ENCODE measurements at places on chromosomes 16 and 17.

- no peak for DNase-seq
Measured at GRCh38 chr17:49647256-49647585, 30.7 kb downstream of the SPOP start.

DNA sequence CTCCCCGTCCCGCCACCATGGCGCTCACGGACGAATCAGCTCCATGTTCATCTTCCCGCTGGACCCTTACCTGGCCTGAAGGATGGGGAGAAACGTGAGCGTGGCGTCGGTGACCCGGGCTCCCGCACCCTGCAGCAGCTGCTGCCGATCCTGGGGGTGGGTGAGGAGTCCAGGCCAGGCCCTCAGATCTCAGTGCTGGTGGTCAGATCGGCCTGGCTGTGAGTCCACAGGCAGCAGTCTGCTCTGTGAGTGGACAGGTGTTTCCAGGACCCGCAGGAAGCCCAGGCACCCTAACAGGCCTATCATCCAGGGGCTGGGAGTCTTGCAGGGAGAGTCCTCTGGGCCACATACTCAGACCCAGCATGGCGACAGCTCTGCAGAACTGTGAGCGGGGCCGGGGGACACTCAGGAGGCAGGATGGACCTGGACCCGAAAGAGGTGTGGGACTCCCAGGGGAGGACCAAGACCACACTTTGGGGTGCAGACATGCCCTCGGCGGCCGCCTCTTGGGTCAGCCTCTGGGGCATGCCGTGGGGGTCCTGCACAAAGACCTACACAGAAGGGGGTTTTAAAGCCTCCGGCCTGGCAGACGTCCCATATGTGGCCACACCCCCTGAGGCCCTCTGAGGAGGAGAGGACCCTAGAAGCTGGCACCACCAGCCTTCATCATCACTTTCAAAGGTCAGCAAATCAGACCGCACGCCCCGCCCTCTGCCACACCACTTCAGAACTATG is 27.2 kb upstream of the ZNF469 start:
- DNase-seq, result no peak

DNA sequence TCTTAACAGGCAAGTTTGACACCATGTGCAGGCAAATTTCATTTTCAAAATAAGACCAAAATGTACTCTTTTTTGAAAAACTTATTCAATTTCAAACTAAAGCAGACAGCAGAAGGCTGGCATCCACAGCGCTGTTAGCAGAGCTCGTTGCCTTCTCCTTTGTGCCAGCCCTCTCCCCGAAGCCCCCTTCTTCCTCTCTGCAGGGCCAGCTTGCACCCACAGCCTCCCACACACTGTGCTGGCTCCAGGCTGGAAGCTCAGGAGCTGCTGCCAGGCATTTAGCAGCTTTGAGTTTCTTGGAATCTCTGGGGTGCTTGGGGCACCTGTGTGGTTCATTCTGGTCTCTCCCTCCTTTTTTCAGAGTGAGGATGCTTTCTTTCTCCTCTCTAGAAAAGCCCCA is 37.7 kb downstream of the GP2 start:
- no peak for DNase-seq

GRCh38 chr16:57666353-57667047 is 1.6 kb upstream of the ADGRG3 start:
- DNase-seq, result no peak

DNA sequence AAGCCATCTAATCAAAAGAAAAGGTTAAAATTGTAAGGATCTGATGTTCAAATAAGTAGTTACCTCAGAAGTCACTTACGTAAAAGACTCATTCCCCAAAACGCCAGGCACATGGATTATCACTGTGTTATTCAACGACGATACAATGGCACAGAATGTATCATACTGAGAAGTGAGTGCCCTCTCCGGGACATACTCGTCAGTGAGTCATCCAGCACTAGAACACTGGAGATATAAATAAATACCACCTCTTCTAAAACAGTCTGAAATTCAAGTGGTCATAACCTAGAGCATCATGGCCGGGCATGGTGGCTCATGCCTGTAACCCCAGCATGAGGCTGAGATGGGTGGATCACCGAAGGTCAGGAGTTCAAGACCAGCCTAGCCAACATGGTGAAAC is 24.9 kb downstream of the USP31 start:
- no peak for DNase-seq

DNA sequence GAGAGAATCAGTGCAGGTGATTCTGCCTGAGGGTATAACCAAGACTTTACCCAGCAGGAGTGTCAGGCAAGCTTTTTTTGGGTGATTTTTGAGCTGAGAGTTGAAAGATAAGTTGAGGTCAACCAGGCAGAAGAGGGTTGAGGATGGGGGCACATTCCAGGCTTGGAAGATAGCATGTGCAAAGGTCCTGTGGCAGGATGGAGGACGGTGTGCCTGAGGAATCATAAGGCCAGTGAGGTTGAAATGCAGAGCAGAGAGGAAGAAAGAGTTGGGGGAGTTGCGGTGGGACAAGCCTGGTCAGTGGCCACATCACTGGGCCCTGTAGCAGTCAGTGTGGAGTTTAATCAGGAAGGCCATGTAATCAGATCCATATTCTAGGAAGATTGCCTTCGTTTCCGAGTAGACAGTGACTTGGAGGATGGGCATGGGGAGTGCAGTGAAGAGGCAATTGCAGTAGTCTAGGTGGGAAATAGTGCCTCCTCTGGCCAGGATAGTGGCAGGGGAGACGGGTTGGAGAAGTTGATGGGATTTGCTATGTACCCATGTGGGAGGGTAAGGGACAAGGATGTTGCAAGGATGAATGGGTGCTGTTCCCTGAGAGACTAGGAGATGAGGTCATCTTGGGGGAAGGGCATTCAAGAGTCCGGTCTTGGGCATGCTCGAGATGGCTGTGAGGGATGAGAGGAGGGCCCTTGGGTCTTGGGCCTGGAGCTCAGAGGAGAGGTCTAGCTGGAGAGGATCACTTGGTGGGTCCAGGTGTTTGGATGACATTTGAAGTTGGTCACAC is 3.9 kb downstream of the PLEKHG4 start:
- no peak for DNase-seq

- no peak for DNase-seq
Measured at GRCh38 chr17:58398574-58399266, 18.6 kb downstream of the RNF43 start.

DNA sequence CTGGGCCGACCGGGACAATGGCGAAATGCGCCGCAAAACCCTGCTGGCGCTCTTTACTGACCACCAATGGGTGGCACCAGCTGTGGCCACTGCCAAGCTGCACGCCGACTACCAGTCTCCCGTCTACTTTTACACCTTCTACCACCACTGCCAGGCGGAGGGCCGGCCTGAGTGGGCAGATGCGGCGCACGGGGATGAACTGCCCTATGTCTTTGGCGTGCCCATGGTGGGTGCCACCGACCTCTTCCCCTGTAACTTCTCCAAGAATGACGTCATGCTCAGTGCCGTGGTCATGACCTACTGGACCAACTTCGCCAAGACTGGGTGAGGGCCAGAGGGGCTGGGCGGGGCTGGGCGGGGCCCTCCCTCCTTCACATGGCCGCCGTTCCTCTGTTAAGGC is 4.3 kb upstream of the SPEM1 start:
- DNase-seq, result no peak

DNA sequence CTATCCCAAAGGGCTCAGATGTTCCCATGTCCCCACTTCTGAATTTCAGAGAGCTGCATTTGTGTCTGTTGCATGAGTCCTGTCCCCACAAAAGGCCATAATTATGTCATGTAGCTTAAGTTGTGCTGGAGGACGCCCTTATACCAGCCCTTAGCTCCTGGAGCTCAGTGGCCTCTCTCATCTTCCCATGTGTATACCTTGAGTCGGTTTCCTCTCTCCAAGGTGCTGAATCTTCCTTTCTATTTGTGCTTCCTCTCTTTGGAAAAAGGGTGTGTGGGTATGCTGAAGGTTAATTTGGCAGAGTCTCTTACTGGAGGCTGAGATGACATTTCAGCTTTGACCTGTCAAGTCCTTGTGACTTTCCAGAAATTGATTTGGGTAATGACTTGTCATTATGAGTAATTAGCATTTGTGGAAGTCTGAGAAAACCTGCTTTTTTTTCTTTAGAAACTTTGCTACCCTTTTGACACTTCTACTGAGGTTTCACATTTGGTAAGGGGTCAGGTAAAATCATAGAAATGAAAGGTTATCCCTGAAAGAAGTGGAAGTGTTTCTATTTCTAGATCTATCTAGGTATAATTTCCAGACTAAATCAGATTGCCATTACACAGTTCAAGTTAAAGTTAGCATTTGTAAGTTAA is 185.4 kb downstream of the ABCC12 start:
- no peak for DNase-seq

DNA sequence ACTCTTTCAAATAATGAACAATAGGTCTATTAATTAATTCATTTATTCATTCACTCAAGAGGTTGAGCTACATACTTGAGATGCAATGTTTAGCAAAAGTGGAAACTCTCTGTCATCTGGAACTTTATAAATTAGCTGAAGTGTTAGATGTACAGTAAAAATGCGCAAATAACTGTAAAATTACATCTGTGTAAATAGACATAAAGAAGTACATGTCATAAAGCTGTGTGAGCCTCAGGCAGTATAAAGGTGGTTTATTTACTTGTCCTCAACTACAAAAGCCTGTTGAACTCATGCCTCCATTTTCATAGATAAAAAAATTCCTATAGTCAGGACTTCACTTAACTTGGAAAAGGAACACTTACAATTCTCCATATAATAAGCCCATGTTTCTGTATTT is 343.1 kb downstream of the CDH11 start:
- no peak for DNase-seq

DNA sequence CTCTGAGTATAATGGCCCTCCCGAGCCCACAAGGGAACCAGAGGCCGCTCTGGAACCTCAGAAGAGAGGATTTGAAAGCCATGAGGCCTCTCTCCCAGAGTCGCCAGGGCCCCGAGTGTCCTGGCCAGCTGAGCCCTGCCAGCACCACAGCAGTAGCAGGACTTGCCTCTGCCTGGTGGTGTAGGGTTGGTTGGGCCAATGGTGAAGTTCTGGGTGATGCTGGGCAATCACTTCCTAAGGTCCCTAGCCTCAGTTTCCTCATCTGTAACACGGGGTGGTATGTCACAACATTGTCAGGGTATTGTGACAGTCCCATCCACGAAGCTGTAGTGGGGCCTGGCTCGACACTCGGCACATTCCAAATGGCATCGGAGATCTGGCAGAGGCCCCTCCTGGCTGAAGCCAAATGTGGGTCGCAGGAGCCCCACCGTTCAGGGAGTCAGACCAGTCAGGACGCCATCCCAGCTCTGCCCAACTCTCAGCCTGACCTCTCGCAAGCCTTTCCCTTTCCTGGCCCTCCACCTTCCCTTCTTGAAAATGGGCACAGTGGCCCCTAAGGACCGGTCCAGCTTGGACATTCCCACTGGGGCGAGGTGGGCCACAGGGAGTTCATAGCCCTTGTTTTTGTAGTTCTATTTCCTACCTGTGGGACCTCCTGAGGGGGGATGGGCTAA is 1.7 kb downstream of the NATD1 start:
- no peak for DNase-seq

DNA sequence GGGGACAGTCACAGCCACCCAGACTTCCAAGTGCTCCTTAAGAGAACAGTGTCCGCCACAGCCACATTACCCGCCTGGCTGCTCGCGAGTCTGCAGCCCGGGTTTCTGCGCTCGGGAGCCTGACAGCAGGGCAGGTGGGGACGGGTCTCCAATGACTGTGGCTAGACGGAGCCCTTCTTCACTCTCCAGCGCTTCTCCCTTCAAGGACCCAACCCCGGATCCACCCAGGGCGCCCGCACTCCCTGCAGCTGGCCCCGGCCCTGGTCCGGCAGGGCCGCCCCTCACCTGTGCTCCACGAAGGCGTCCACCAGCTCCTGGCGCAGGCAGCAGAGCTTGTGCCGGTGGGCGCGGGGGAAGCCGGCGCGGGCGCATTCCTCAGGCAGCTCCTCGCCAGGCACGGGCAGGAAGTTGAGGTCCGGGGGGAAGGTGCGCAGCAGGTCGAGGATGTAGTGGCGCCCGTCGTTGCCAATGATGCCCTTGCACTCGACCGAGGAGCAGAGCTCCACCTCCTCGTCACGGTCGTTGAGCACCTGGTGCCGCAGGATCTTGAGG is 13.9 kb downstream of the CLUH start:
- DNase-seq, result no peak

GRCh38 chr16:75188832-75189477 is 18.0 kb downstream of the CTRB2 start:
- no peak for DNase-seq

DNA sequence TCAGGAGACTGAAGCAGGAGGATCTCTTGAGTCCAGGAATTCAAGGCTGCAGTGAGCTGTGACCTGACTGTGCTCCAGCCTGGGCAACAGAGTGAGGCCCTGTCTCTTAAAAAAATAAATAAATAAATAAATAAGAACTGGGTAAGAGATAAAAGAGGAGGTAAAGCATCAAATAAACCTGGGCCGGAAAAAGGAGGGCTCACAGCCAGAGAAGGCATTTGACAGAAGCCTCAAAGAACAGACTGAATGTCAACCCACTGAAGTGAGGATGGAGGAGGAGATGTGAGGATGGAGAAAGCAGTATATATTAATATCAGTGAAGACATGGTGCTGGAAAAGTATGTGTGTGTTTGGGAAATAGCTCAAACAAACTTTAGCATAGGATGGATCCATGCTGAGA is 6.1 kb downstream of the NOG start:
- no peak for DNase-seq

GRCh38 chr17:4329838-4330237 is 36.6 kb downstream of the UBE2G1 start:
- no peak for DNase-seq

DNA sequence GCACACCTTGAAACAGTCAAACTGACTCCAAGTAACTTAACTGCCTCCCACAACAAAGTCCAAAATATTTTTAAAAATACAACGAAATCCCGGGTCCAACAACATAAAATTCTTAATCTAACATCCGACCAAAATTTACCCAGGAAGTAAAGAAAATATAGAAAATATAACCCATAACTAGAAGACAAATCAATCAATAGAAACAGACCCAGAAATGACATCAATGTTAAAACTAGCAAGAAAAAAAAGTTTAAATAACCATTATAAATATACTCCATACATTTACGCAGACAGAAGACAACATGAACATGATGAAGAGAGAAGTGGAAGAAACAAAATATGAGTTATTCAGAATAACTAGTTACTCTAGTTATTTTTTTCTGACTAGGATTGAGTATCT is 3.7 kb downstream of the ZNF597 start:
- no peak for DNase-seq

DNA sequence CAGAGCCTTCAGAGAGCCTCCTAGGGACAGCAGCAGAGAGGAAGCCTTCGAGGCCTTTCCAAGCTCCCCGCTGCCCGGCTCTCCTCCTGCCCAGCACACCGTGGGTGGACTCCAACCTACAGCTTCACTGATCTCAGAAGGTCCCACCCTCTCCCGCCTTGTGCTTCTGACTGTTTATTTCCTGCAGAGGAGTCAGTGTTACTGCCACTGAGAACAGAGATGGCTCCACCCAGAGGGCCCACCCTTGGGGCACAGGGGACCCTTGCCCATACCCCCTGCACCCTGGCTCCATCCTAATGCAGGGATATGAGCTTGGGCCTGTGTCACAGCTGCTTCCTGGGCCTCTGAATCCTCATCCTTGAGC is 52.8 kb upstream of the TOB1 start:
- no peak for DNase-seq

- DNase-seq, result no peak
Measured at GRCh38 chr17:60327901-60328273, 64.0 kb downstream of the USP32 start.

All from stimulated activated CD4-positive, alpha-beta T cell treated with anti-CD3 and anti-CD28 coated beads, Interleukin-15, amount 100 ng/mL, for 1 hour (primary cell).